ENCODE measurements at places on chromosomes 7 and 10. TPM values are rescaled to one million over a fixed set of nuclear protein-coding genes. Genes with fewer than 3 reads are reported as not detected.

The TMEM209 gene
- polyA plus RNA-seq: 14.8 TPM

The LRIT1 gene
- polyA plus RNA-seq: not detected

The TMEM60 gene
- polyA plus RNA-seq: not detected

The WEE2 gene
- 0.19 TPM for polyA plus RNA-seq

The PVRIG gene
- 1.3 TPM for polyA plus RNA-seq

The FAM13C gene
- 40.2 TPM for polyA plus RNA-seq

The IL2RA gene
- not detected for polyA plus RNA-seq

The LIPM gene
- polyA plus RNA-seq: 0.49 TPM

The OPN1SW gene
- polyA plus RNA-seq: not detected

The MAP3K8 gene
- 2.3 TPM for polyA plus RNA-seq

The CC2D2B gene
- not detected for polyA plus RNA-seq

The FAM25G gene
- not detected for polyA plus RNA-seq

The SPAG6 gene
- 9.4 TPM for polyA plus RNA-seq

The POMZP3 gene
- polyA plus RNA-seq: 29.5 TPM

The ELMO1 gene
- 35.5 TPM for polyA plus RNA-seq

The TRAPPC14 gene
- polyA plus RNA-seq: 7.1 TPM

The UTF1 gene
- polyA plus RNA-seq: not detected

The TMEM229A gene
- polyA plus RNA-seq: not detected

The HOXA11 gene
- 1.4 TPM for polyA plus RNA-seq

The ACSL5 gene
- 5.7 TPM for polyA plus RNA-seq

The ZNF853 gene
- 14.0 TPM for polyA plus RNA-seq

The SUN3 gene
- polyA plus RNA-seq: not detected

The SGCE gene
- 164 TPM for polyA plus RNA-seq

The CALHM3 gene
- polyA plus RNA-seq: not detected

The IGF2BP3 gene
- polyA plus RNA-seq: 57.4 TPM

The PSD gene
- polyA plus RNA-seq: 14.3 TPM

The CYP3A5 gene
- 0.83 TPM for polyA plus RNA-seq

The ELFN1 gene
- not detected for polyA plus RNA-seq

The LRMDA gene
- 4.8 TPM for polyA plus RNA-seq

The ZCWPW1 gene
- polyA plus RNA-seq: 9.1 TPM

The GNGT1 gene
- not detected for polyA plus RNA-seq

The PPP1R3A gene
- 25.3 TPM for polyA plus RNA-seq

The SPDYE11 gene
- polyA plus RNA-seq: 0.39 TPM

The PLPP4 gene
- not detected for polyA plus RNA-seq

The CPA4 gene
- polyA plus RNA-seq: 1.7 TPM

The SCIN gene
- not detected for polyA plus RNA-seq

The CROT gene
- 8.6 TPM for polyA plus RNA-seq

All from muscle of arm (tissue), 14 donors.